ENCODE measurements at places on chromosomes 5 and 9.

DNA sequence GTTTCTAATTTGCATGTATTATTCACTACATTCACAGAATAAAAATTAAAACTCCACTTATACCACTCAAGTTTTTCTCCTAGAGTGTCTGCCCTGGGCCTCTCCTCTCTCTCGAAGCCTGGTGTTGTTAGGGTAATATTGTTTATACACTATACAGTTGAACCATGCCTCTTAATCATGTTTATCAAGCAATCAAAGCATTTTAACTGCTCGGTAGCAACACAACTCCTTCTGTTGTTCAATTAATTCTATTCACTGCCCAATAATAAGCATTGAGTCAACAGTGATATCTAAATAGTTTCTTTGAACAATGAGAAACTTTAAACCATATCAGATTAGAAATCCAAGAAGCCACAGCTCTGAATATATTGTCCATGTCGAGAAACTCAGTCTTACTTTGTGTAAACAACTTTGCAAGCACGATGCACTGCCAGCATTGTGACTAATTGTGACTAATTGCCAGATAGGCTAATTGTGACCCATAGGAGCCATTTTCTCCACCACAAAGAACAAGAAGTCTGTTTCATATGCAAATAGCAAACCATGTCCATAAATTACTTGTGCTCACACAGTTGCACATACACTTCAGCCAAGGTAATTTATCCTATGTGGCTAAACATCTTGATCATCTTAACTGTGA, at the start of gene DNAH5:
TSS of gene DNAH5 (minus strand) at position 129 of the 640 bp plus-strand sequence. CDS start 250 bp downstream, outside the sequence.
- no peak for DNase-seq

GRCh38 chr9:101708855-101709254, 29.6 kb downstream of the GRIN3A start:
- DNase-seq, result no peak

DNA sequence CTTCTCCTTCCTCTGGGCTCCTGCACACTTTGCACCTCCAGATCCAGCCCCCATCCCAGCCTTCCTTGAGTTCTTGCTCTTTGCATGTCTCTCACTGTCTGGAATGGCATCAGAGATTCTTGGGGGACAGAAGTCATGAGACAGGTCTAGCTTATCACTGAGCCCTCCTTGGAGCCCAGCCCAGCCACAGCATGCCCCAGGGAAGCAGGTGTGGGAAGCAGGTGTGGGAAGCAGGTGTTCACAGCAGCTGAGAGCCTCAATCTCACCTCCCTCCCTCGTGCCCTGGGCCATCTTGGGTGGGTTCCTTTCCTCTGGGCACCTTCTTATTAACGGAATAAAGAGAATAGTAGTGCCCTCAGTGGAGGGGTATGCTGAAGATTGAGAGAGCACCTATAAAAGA, 27.2 kb downstream of the SLC6A7 start:
- no peak for DNase-seq

DNA sequence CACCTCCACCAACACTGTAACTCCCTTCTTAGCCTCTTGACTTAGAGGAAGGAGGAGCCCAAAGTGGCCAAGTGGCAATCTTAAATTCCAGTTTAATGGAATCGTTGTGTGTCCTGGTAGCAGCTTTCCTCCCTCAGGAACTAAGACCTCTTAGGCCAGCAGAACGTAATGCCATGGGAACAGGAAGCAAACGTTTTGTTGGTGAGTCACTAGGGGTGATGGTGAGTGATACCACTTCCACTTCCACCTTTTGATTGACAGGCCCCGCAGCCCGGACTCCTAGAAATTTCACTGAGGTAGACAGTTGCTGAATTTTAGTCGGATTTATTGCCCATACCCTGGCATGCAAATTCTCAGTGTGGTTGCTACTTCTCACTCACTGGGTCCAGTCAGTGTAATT, 94.2 kb upstream of the FBN2 start:
- no peak for DNase-seq

DNA sequence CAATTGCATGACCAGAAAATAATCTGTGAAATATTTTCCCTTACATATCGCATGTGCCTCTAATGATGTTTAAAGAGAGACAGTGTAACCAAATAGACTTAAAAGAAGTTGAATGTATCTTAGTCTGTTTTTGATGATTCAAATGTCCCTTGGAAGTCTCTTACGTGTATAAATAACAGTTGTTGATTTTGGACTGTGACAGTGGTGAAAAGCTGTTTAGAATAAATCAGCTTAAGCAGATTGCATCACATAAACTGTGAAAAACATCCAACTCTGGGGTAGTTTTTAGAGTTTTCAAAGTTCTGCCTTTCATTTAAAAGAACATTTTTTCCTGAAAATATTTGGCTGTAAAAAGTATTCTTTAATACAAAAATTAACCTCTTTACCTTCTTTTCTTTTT, 301.1 kb downstream of the PRR16 start:
- DNase-seq, result no peak

DNA sequence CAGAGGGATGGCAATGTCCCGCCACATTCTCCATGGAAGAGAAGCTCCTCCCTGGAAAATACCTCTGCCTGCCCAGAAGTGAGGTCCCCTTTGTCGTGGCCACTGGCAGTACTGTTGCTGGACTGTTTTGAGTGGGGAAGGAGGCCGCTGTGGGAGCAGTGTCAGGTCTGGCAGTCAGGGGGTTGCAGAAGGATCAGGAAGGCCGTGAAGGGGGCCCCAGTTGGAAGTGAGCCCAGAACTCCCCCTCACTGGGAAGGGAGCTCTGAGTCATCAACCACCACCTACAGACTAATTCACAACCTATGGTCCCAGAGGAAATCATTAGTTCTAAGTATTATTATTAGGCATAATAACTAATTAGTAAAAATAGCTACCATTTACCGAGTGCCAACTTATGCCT, 200.4 kb downstream of the TTLL11 start:
- no peak for DNase-seq

- DNase-seq, result no peak
Measured at GRCh38 chr5:72020161-72020983, 86.9 kb upstream of the MAP1B start.

- no peak for DNase-seq
Measured at GRCh38 chr5:123951582-123951977, 439.6 kb downstream of the CSNK1G3 start.

DNA sequence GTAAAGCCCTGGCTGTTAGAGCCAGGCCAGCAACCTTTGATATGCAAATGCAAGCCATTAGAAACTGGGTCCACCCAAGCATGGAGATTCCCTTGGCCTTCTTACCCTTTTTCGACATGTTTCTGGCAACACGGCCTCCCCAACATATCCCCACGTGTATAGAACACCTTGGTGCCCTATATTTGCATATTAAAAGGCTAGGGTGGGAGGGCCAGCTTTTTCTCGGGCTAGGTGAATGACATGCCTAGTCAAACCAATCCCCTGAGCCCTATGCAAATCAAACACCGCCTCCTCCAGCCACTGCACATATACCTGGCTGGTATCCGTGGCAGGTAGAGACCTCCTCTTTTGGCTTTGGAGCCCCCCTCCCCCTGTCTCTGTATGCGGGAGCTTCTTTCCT, 55.6 kb upstream of the ZFR start:
- DNase-seq, result no peak

GRCh38 chr5:82538339-82539034, 260.3 kb upstream of the RPS23 start:
- DNase-seq, result no peak

DNA sequence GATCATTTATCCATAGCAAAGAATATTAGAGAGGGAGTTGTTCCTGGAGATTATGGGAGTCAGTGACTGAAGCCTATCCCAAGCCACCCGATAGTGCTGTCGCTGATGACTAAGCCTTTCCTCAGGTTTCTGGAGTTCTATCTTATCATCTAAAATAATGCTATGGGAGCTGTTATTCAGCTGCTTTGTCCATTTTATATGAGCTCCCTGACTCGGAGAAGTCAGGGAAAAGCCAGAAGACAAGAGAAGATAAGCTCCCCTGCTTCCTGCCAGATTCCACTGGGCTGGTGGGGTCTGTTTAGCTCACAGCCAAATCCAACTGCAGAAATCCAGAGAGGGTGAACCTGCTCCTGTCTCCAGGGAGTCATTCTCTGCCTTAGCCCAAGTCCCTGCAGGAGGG, 148.2 kb downstream of the DROSHA start:
- DNase-seq, result no peak

DNA sequence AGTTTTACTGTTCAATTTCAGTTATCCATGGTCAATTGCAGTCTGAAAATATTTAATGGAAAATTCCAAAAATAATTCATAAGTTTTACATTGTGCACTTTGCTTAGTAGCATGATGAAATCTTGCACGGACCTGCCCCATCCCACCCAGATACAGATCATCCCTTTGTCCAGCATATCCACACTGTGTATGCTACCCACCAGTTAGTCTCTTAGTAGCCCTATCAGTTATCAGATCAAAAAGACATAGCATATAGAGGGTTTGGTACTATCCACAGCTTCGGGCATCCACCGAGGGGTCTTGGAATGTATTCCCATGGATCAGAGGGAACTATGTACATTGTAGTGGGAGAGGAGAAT, 97.7 kb downstream of the SLC44A1 start:
- DNase-seq, result no peak

GRCh38 chr5:63029891-63030290, 451.3 kb downstream of the LRRC70 start:
- DNase-seq, result no peak

DNA sequence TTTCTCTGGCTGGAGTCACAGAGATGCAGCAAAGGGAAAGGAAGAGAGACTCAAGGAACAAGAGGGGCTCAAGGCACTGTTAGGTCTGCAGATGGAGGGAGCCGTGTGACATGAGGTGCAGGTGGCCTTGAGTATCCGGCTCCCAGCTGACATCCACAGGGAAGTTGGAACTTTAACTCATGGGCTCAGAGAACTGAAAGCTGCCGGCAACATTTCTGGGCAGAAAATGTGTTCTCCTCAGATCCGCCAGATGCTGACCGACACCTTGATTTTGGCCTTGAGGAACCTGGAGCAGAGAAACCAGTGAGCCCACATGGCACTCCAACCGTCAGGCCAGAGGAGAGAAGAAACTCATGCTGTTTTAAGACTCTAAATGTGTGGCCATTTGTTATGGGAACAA, 258.1 kb upstream of the IRX2 start:
- no peak for DNase-seq

- peak; percentile 21 for DNase-seq
Measured at GRCh38 chr9:88041447-88041846, 67.1 kb upstream of the CDK20 start.

- no peak for DNase-seq
Measured at GRCh38 chr9:76772686-76773445, 8.6 kb downstream of the PCA3 start.

DNA sequence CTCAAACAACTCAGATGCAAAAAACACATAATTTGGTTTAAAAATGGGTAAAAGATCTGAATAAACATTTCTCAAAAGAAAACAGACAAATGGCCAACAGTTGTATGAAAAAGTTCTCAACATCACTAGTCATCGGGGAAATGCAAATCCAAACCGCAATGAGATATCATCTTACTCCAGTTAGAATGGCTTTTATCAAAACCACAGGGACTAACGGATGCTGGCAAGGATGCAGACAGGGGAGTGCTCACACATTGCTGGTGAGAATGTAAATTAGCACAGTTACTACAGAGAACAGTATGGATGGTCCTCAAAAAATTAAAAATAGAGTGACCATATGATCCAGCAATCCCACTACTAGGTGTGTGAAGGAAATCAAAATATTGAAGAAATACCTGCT, 589.1 kb upstream of the ADAMTS16 start:
- DNase-seq, result no peak

DNA sequence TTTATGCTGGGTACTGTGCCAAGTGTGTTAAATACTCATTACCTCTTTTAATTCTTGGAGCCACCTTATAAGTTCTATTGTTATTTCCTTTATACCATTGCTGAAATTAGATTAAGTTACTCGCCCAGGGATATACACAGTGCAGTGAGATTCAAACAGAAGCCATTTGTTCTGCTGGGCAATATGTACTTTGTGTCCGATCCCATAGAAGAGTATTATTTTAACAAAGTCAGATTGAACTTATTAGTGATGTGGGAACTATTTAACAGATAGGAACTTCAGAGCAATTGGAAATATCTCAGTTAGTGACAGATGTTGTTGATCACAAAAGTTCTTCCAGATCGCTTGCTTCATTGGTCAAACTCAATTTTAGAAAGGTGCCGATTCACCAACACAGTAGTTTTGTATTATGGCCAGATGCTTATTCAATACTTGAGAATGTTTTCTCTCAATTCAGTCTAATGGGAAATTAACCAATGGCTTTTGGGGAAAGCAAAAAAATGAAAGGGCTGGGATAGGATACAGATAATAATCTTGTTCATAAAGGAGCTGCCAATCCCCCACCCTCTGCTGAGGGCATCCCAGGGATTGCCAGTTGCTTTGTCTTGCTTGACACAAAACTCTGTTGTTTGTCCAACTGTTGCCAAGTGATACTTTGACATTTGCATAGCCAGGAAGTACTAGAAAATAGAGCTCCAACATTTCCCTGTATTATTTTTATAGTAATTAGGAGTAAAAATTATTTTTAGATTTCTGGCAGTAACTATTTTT, 94.8 kb upstream of the SEMA6A start:
- no peak for DNase-seq

DNA sequence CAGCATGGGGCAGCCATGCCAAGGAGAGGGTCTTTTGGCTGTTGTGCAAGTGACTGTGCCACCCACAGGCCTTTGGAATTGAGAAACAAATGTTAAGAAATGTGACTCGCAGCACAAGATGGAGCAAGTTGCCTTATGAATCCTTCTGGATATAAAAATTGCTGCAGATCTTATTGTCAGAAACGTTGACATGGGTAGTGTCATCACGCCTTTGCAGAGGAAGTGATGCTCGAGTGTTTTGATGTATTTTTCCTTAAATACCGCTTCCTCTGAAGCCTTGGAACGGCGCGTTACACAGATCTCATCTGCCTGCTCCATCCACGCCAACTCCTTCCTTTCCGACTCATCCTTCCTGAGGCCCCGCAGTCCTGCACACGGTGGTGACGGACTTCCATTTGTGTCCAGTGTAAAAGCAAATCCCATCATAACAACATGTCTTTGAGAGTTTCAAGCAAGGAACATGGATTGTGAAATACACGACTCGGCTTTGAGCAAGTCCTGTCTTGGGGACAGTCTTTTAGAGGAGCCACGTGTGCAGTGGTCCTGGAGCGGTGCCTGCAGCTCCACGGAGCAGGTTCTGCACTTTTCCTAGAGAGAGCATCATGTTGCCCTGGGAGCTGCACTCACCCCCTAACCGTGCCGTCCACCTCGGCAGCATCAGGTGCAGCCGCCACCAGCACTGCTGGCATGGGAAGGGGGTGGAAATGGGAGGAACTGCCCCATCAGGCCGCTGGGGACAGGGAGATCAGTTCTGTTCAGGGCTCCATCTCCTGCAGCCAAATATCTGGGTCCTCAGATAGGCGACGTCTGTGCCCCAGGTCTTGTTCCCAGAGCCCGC, 15.1 kb downstream of the ROPN1L start:
- peak; percentile 14 for DNase-seq

GRCh38 chr9:69331444-69331843, 6.4 kb downstream of the ENTREP1 start:
- DNase-seq, result no peak

DNA sequence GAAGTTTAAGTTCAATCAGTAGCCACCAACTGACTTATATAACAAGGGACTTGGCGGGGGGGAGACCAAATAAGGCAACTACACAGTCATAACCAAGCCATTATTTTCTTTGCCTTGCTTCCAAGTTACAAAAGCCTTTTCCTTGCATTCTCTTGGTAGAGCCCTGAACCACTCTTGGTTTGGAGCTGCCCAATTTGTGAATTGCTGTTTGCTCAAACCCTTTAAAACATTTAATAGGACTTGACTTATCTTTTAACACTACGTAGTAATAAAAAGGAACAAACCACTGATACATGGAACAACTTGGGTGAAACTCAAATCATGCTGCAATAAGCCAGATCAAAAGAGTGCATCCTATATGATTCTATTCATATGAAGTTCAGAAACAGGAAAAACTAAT, 31.7 kb upstream of the MSH3 start:
- no peak for DNase-seq

GRCh38 chr9:6224393-6225154, 9.0 kb downstream of the IL33 start:
- no peak for DNase-seq
